Activated CD8-positive, alpha-beta memory T cell treated with anti-CD3 and anti-CD28 coated beads, Interleukin-2, amount 10 ng/mL, durations not matched to agents 7 days and 5 days (primary cell): ENCODE measurements at places on chromosomes 2 and 18. TPM values are rescaled to one million over a fixed set of nuclear protein-coding genes. Genes with fewer than 3 reads are reported as not detected.

GRCh38 chr2:141714496-141714895 lies 416.3 kb downstream of the LRP1B start:
- DNase-seq = no peak

DNA sequence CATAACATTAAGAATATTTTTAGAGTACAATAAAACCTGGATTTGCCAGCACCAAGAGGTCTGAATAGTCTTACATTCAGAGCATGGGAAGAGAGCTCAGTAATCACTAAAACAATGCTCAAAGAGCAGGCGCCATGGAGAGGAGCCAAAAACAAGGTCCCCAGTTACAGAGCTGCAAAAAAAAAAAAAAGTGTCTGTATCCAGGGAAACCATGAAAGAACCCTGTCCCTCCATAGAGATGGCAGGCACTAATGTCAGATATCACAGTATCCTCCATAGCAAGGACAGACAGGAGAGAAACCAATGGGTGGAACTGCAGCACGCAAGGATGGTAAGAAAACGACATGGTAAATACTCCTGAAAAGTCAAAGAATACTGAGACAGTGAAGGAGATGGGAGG lies 19.5 kb downstream of the FBXO15 start:
- DNase-seq = no peak

Gene NEU2
- total RNA-seq = not detected

Gene LRRTM4
- total RNA-seq = not detected

- DNase-seq = no peak
These were observed 59.8 kb downstream of the GLS start for GRCh38 chr2:190940454-190940853.

DNA sequence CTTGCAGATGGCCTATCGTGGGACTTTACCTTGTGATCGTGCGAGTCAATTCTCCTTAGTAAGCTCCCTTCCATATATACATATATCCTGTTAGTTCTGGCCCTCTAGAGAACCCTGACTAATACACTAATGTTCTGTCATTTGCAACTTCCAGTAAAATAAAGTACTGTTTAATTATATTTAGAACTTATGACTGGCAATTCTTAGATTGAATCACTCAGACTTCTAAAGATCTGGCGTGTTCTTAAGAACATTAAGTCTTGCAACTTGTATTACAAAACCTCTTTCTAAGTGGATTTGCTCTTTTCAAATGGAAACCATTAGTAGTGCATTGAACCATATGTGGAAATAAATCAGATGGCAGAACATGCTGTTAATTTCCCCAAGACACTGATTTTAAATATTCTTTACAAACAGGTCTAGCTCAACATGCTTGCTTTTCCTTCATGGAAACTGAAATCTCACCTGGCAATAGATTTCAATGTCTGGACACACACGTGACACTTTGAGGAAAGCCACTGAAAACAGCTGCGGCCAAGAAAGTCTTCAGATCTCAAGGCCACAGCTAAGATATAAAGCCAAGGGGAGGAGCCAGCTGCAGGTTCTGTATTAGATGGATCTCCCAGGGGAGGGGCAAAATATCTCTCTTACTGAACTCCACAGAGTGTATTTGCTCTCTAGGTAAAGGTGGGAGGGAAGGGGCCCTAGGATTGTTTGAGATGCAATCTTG lies 50.6 kb downstream of the PMAIP1 start:
- DNase-seq = no peak

GRCh38 chr2:138777996-138778395 lies 2.2 kb downstream of the NXPH2 start:
- no peak for DNase-seq

Gene TUBA4B
- not detected for total RNA-seq

DNA sequence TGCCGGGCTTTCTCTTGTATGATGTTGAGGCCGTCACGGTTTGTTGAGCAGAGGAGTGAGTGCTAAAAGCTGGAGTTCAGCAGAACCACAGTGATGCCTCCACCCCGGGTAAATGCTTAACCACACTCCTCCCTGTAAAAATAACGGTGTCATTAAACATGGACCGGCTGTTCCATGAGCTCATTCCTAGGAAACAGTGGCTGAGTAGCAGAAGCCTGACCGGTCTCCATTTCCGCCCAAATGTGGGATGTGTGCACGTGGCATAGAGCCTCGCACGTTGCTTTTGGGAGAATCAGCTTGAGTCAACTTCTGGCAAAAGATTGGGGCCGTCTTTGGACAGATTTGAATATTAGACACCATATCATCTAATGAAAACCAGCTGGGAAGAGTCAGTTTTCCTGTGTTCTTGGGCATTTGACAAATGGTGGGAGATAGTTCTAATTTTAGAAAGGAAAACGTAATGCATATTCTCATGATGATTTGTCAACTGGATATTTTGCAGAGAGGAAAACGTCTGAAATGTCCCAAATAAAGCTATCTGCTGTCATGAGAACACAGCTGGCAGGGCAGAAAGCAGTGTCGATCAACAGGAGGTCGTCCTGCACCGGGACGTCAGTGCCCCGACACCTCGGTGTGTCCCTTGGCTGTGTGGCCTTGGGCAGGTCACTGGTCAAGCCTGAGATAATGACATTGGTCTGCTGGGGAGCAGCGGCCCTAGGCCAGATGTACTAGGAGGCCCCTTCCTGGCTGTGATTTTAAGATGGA lies 42.4 kb downstream of the LRRFIP1 start:
- no peak for DNase-seq

- DNase-seq = peak; percentile 93
These were observed 61.0 kb upstream of the TAF1B start for GRCh38 chr2:9782197-9782719.

Gene TUBA3E
- not detected for total RNA-seq

- DNase-seq = no peak
These were observed 155.6 kb downstream of the PLEKHA3 start for GRCh38 chr2:178635897-178636296.

DNA sequence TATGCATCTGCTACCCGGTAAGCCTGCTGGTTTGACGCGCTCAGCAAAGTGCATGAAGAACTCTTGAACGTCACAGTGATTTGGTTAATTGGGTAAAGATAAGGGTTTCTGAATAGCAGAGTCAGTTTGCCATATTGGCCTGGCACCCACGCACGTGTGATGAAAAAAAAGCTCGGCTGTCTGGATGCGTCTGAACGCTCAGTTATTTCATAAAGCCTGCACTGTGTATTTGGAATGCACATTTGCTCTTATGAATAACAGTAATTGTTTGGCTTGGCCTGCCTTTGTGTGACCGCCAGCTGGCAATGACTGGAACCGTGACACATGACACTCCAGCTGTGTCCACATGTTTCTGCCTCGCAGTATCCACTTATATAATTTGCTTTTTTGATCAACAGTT lies 129.2 kb upstream of the MEIS1 start:
- DNase-seq = no peak

Gene DSC3
- not detected for total RNA-seq

GRCh38 chr2:95009412-95009811 lies 16.1 kb upstream of the MAL start:
- no peak for DNase-seq

DNA sequence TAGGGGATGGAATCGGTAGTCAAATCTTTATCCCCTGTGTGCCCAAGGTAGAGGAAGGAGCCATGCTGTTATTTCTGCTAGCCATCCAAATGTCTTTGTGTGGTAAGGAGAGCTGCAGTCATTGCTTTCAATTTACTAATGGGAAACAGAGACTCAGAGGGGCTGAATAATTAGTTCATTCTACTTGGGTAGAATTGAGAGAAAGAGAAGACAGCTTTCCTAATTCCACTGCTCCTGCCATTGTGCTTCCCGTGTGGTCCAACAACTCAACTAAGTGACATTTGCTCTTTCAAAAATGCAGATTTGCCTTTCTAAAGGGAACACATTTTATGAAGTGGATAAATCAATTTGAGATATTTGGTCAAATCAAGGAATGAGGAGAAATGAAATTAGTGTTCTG lies 136.1 kb downstream of the AQP4 start:
- DNase-seq = no peak

Gene PCBP1
- 464 TPM for total RNA-seq

Gene ST8SIA3
- total RNA-seq = not detected

GRCh38 chr2:28332696-28333095 lies 60.0 kb upstream of the FOSL2 start:
- DNase-seq = no peak

Gene CRYBA2
- total RNA-seq = not detected

Gene SDC1
- total RNA-seq = not detected

Gene LIMS4
- 0.85 TPM for total RNA-seq

Gene GPR55
- 58.8 TPM for total RNA-seq

DNA sequence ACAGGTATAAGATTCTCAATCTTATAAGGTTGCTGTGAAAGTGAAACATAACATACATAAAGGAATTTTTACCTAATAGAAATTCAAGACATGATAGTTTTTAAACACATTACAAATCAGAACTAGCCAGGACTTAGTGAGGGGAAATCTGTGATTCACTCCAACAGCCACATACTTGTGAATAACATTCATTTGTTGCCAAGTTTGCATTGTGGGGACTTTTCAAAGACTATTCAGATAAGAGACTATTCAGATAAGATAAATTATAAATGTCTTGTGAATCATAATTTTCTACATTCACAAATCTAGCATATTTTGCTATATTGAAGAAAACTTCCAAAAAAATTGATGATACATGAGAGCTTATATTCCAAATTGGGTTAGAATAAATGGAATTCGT lies 345.3 kb upstream of the CDH20 start:
- no peak for DNase-seq

Gene PROKR1
- not detected for total RNA-seq

Gene UGT1A6
- not detected for total RNA-seq

Gene EPHA4
- 0.59 TPM for total RNA-seq

DNA sequence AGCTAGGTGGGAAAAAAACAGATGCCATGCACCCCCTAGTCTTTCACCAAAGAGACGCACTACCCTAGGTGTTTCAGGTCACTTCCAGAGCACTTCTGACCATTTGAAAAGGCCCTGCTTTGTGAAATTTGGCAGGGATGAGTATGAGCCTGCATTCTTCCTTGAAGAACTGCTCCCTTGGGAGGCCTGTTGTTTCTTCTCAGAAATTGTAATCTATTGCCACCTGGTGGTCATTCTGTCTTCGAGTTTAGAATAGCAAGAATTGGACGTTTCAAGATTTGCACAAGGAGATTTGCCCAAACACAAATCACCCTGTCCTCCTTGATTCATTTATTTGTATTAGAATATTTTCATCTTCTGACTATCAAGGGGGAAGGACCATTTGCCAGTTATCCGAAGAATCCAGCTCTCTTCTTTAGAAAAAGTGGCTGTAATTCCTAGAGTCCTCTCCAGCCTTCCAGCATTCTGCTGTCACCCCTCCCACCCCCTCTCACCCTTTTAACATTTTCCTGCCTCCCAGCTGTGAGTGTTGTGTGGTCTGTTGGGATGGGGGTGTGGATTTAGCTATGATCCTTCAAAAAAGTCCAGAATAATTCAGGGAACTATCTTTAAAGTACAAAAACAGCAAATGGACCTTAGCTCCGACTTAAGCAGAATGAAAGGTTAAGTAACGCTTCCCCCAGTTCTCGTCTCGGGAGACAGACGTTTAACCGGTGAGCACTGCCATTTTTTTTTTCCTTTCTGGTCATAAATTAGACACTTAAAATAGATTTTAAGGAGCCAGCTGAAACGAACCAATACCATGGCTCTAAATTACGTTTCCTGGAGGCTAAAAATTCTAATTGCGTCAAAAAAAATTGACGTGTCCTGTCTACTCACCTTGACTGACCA lies 3.7 kb upstream of the GAD1 start:
- DNase-seq = no peak

DNA sequence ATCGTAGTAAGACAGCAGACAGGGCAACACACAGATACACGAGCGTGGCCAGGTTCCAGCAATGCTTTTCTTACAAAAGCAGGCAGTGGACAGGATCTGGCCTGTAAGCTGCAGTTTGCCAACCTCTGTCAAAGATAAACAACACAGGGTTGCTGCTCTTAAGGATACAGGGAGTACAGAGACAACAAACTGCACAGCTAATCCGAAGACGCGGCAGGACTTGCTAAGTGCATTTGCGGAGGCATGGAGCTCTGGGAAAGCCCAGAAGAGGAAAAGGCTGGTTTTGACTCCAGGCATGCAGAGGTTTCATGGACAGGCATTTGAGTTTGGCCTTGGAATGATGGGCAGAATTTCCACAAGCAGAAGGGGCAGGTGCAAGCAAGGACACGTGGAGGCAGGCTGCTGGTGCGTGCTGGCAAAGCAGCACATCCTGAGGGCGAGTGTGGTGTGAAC lies 24.4 kb downstream of the SERTAD2 start:
- DNase-seq = peak; percentile 26

- DNase-seq = no peak
These were observed 17.1 kb upstream of the CNDP1 start for GRCh38 chr18:74517236-74517630.

Gene UGT1A4
- not detected for total RNA-seq

Gene KLHL41
- total RNA-seq = 0.12 TPM

- DNase-seq = no peak
These were observed 36.5 kb downstream of the RRM2 start for GRCh38 chr2:10159086-10159485.

DNA sequence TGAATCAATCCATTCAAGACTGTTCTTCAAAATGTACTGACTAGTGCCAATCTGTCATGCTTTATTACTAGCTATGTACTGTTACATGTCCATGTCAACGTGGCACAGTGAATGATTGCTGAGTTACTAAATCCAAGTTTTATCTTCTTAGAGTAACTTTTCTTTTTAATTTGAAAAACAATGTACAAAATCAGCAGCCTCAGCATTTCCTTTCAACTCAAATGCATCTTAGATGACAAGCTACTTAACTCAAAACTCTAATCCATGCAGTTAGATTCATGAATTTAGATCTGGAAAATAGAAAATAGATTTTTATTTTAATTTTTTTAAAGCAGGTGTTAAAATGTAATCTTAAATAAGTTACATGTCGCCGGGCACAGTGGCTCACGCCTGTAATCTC lies 174.2 kb downstream of the CAPN13 start:
- DNase-seq = no peak

Gene HOXD13
- not detected for total RNA-seq

DNA sequence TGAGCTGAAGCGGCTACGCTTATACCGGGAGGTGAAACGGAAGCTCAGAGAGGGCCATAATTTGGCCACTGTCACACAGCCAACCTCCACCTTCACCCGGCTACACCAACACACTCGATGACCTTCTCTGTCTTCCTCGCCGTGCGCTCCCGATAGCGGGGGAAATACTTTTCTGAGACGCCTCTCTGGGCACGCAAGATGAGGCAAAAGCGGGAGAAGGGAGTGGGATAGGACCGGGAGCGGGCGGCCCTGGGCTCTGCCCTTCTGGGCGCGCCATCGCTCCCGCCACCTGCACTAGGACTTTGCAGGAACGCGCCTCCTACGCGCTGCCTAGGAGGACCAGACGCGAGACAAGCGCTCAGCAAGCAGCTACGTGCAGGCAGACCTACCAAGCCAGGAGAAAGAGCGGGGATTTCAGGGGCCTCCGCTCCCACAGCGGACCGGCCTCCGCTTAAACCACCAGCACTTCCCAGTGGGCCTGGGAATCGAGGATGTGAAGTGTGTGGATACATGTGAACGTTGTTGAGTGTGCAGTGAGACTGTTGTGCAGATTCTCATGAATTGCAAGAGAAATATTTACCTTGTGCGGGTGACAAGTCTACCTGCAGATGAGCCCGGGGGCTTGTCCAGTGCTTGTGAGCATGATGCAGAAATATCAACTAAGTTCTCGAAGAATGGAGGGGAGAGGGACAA lies 11.4 kb downstream of the SIX3 start:
- DNase-seq = no peak

Gene PROC
- 0.30 TPM for total RNA-seq

- no peak for DNase-seq
These were observed 198.7 kb downstream of the PDE11A start for GRCh38 chr2:177873915-177874314.
